AG20443 (cell line): ENCODE measurements at places on chromosomes 12 and 14.

GRCh38 chr12:46770501-46771183 lies 55.2 kb downstream of the SLC38A4 start:
- peak; percentile 41 for DNase-seq

DNA sequence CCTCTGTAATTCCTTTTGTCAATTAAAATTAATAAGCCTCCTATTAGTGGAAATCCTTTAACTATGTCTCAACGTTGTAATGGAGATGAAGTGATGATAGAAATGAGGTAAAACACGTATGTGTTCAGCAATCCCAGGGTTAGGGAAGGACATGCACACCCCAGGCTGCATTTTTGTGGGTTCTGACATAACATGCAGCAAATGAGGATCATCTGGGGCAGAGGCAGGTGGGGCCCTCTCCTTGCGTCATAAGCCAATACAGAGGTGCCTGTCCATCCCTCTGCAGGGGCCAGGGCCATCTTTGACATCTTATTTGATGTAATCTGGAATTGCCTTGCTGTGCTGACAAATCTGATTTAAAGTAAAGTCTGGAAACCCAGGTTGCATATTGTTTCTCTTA lies 73.2 kb downstream of the MYRFL start:
- DNase-seq, result peak; percentile 61

DNA sequence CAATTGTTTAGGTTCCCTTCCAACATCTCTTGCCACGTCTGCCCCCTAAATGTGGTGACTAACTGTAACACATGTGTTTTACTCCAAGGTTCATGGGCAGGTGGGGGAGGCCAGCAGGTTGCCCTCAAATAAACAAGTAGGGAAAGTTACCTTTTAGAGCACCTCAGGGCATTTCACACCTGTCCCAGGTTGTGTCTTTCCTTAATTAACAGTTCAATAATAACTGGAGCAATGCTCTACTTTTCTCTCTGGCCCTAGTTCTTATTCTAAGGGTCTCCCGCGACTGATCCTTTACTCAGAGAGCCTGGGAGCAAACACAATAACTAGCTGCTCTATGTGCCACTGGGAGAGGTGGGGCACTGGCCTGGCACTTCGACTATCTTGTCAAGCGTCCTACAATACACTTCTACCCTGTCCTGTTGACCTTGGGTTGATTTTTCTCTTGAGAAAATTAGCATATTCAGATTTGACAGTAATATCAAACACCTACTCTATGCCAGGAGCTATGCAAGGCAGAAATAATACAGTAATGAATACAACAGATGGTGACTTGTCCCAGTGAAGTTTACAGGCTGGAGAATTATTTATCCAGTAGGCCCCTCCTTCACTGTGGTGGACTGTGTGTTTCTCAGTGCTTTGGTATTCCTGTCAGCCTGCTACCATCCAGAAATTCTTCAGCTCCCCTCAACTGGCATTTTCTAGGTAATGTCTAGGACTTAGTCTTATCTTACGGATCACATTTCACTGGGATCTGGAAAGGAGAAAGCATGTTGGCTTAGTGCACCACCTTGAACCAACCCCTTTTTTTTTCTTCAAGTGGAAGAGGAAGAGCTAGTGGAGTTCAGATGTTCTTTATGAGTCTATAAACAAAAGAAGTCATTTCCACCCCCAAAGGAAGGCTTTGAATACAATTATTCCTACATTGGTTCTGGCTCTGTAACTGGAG lies 202.6 kb downstream of the CRADD start:
- peak; percentile 62 for DNase-seq

DNA sequence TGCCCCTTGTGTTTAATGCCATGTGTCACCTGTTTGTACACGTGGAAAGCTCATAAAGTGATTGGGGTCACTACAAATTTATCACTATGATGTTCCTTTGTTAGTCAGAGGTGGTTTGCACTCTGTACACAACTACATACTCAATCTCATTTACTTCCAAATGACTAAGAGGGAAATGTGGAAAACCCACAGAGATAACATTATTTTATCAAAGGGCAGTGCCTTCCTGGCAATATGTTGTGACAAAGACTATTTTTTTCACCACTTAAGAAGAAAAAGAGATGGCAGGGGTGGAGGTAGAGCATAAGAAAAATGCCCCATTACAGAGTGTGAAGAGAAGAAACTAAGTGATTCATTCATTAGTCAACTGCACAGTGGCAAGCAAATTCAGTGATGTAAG lies 1064.1 kb upstream of the FLRT2 start:
- DNase-seq, result no peak

DNA sequence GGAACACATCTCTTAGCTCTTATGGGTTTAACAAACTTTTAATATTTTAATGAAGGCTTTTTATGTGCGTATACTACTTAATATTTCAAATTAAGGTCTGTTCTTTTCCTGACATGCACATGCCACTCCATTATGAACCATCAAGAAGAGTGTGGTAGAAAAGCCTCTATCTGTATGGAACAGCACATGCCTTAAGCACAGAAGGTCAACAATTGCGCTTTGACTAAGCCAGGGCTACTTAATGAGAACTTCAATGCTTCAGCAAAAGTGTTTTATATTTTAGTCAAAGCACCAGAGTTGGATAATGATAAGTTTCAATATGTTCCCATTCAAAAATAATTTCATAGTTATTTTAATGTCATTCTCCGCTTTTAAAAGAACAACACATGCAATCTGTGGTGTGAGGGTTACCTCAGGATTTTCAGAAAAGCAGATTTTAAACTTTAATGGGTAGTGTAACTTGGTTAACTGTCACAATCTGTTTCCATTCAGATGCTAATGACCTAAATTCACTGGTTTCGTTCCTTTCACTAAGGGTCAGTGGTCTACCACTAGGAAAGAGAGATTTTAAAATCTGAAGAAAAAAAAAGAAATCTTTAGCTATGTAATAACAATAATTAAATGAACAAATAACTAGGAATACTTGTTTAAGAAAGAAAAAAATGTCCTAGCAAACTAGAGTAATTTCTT lies 193.4 kb upstream of the NOVA1 start:
- no peak for DNase-seq

- peak; percentile 92 for DNase-seq
Measured at GRCh38 chr12:26274441-26275312, 79.3 kb downstream of the SSPN start.

GRCh38 chr12:19616781-19617180 lies 177.5 kb downstream of the AEBP2 start:
- no peak for DNase-seq

- DNase-seq, result no peak
Measured at GRCh38 chr12:94658931-94659330, 8.6 kb upstream of the TMCC3 start.
